ENCODE measurements at places on chromosomes 12 and 14.

DNA sequence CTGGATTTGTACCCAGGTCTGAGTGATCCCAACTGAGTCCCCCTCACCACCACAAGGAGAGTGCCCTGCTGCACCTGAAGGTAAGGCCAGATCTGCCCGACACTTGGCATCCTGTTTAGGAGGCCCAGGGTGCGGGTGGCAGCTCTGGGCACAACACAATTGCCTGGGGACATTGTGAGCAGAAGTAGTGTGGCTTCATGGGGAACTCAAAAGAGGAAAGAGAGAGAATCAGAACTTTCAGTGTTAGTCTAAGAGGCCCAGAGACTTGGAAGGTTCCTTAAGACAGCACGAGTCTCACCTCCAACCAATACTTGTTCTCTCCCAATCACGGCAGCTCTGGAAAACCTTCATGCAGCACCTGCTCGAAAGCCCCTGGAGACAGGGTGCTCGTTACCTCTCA is 6.6 kb upstream of the SLC8B1 start:
- no peak for DNase-seq

GRCh38 chr12:47085815-47086252 is 6.1 kb upstream of the AMIGO2 start:
- DNase-seq: no peak

GRCh38 chr14:24806061-24806678 is 172.2 kb upstream of the GZMB start:
- DNase-seq: peak; percentile 40

DNA sequence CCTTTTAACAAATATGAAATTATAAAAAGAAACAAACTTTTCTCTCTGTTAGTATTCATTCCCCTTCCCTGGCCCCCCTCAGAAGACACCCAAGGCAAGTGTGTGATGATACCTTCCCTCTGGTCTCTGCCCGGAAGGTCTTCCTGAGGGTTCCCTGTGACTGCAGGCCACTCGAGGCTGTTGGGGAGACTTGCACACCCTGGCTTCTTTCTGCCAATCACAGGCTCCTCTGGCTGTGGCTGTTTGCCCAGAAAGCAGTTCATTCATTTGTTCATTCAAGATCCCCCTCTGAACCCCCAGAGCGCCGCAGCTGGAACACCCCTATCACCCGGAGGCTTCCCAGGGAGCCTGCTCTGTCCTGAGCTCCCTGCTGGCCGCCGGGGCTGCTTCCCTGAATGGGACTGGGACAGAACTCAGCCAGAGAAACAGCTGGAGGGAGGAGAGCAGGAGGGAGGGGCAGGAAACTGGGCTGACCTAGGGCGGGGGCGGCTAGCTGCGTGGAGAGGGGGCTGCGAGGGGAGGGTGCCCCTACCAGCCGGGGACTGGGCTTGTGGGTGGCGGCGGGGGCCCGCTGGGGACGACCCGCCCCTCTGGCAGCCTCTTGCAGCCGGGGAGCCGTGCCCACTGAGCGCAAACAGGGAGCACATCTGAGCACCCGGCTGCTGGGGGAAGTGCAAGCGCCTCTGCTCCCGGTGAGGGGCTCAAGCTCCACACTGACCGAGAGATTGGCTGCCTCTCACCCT is at the start of gene CMKLR1:
CMKLR1 (minus strand) TSS at position 397 of the 743 bp plus-strand sequence. CDS start 45,720 bp downstream, outside the sequence.
- no peak for DNase-seq

DNA sequence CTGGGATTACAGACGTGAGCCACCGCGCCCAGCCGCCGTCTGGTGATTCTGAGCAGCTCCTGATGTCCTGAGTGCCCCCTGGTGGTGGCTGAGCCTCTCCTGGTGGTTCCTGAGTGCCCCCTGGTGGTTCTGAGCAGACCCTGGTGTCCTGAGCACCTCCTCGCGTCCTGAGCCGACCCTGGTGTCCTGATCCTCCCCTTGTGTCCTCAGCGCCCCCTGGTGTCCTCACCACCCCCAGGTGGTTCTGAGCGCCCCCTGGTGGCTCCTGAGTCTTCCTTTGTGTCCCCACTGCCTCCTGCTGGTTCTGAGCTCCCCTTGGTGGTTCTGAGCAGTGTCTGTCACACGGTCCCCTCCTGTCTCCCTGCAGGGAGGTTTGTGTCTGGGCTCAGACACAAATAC is 1304.9 kb downstream of the TMEM121 start:
- DNase-seq: peak; percentile 72

DNA sequence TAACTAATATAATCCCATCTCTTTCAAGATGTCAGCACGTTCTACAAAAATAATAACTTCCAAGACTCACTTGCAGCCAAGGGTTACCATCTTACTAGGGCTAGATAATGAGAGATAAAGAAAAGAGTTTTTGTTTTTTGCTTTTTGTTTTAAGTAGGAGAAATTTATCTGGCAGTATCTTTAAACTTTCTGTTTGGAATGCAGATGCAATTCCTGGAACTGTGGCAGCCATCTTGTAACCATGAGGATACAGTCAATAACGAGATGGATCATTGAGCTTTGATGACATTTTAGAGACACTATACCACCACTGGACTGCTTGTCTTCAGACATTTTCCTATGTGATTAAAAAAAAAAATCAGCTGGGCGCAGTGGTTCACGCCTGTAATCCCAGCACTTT is 171.2 kb upstream of the ARID2 start:
- DNase-seq: no peak

DNA sequence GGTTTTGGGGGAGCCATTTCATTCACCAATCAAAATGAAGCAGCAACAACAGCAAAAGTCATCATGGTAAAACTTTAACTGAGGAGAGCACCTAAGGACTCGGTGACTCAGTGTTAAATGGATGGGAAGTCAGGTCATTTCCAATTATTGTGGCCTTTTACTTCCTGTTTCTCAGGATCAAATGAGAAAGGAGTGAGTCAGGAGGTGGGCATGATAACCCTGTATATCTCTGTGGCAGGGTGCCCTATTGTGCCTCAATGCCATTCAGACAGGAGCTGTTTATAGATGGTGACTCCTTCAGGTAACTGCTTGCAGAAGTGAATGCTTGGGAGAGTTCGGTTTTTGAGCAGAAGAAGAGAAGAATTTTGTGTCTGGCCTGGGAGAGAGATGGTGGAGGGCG is 135.5 kb upstream of the CPM start:
- no peak for DNase-seq

DNA sequence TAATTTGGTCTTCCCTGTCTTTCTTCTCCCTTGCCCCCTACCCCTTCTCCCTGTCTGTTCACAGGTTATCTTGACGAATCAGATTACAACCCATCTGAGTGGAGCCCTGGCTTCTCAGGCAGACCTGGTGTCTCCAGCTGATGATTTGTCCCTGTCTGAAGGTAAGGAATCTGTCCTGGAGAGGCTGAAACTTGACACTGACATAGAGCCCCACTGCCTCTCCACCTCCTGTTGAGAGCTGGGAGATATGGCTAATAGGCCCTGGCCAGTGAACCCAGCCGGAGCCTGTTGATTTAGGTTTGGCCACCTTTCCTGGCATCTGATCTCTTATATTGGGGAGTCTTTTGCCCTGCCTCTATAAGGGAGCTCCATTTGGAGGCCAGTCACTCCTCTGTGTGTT is 472.2 kb downstream of the RAD51B start:
- no peak for DNase-seq

DNA sequence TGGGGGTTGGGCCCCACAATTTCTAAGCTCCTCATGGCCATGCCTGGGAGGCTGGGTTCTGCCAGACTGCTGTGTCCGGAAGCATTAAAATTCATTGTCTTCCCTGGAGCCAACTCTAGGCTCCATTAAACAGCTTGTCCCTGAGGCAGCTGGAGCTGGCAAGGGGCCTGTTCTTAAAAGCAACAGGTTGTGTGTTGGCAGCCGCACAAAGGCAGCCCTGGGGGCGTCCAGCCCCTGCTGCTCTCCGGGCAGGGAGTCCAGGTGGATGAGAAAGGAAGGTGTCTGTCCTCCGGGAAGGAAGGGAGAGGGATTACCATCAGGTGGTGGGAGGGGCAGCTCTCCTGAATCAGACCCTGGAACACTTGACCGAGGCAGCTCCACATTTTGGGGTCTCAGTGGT is 98.9 kb downstream of the CHST11 start:
- DNase-seq: no peak

- no peak for DNase-seq
Observed at GRCh38 chr12:1837541-1838204, 17.3 kb downstream of the LRTM2 start.

GRCh38 chr12:100936661-100937060 is 142.1 kb downstream of the ANO4 start:
- DNase-seq: no peak

GRCh38 chr12:15936751-15937150 is 25.6 kb downstream of the DERA start:
- no peak for DNase-seq

- DNase-seq: no peak
Observed at GRCh38 chr12:4450551-4451112, 5.0 kb upstream of the FGF6 start.

DNA sequence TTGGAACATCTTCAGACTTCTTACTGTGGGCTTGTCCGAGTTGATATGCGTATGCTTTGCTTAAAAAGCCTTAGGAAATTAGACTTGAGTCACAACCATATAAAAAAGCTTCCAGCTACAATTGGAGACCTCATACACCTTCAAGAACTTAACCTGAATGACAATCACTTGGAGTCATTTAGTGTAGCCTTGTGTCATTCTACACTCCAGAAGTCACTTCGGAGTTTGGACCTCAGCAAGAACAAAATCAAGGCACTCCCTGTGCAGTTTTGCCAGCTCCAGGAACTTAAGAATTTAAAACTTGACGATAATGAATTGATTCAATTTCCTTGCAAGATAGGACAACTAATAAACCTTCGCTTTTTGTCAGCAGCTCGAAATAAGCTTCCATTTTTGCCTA is 8.8 kb downstream of the LRR1 start:
- no peak for DNase-seq

DNA sequence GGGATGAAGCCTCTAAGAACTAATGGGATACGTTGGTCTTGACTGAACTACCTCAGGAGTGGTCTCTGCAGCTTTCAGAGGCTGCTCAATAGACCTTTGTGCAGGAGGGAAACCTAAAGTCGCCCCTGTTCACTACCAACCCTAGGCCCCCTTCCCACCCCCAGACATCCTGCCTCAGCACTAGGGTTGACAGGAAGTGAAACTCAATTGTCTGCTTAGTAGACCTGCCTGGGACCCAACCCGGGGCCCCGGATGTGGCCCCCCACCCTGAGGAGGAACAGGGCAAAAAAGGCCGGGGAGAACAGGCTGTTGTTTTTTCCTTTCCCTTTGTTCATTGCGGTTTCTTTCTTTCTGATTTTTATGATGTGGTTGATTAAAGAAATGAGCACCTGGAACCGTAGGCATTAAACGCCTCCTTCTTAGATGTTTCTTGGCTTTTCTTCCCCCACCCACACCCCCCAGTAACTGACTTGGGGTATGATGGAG is 1.6 kb upstream of the DGKA start:
- peak; percentile 85 for DNase-seq

- no peak for DNase-seq
Observed at GRCh38 chr12:66905201-66905600, 226.3 kb upstream of the GRIP1 start.

GRCh38 chr12:131235871-131236271 is 282.2 kb downstream of the ADGRD1 start:
- no peak for DNase-seq

- DNase-seq: no peak
Observed at GRCh38 chr14:90605430-90605829, 208.6 kb downstream of the CALM1 start.
